Stimulated activated CD8-positive, alpha-beta memory T cell treated with anti-CD3 and anti-CD28 coated beads, Interleukin-15, amount 100 ng/mL, for 1 hour (primary cell): ENCODE measurements at places on chromosomes 6 and 20.

DNA sequence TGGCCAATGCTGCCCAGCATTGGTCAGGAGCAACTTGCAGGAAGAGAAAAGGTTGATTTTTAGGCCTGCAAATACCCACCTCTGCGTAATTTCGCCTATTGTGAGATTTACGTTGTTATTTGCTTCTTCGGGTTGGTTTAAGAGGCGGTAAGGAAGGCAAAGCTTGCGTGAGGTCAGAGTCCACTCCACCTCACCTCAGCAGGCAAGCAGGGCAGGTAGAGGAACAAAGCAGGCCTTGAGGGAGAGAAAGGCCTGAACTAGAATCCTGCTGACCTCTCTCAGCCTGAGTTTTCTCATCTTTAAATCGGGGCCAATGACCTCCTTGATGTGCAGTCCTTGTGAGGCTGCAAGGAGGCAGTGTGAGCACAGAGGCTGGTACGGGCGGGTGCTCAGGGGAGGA lies 239.1 kb downstream of the CDC5L start:
- no peak for DNase-seq

GRCh38 chr6:37668251-37668650 lies 29.4 kb downstream of the MDGA1 start:
- no peak for DNase-seq

- no peak for DNase-seq
These were observed 100.8 kb downstream of the TRERF1 start for GRCh38 chr6:42350911-42351310.

GRCh38 chr6:96520171-96521115 lies 1.2 kb upstream of the UFL1 start:
- no peak for DNase-seq

DNA sequence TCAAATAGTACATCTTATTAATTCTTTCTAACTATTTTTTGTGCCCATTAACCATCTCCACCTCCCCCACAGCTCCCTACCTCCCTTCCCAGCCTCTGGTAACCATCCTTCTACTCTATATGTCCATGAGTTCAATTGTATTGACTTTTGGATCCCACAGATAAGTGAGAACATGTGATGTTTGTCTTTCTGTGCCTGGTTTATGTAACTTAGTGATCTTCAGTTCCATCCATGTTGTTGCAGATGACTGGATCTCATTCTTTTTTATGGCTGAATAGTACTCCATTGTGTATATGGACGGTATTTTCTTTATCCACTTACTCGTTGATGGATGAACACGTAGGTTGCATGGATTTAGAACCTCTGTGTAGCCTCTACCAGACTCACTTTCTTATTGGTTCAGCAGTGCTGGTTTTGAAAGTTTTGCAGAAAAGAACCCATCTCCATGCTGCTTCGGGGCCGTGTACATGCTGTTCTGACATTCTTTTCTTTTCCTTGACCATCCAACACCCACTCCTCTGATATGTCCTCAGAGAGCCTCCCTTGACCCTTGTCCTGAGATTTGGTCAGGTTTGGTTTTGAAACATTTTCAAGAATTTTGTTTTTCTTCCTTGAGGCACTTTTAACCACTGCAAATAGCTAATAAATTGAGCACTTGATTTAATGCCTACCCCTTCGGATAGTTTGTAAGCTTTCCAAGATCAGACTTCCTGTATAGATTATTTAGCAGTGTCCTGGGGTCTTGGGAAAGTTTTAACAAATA lies 231.2 kb upstream of the ZFP64 start:
- no peak for DNase-seq

GRCh38 chr6:153840039-153840850 lies 198.8 kb upstream of the OPRM1 start:
- DNase-seq: no peak

DNA sequence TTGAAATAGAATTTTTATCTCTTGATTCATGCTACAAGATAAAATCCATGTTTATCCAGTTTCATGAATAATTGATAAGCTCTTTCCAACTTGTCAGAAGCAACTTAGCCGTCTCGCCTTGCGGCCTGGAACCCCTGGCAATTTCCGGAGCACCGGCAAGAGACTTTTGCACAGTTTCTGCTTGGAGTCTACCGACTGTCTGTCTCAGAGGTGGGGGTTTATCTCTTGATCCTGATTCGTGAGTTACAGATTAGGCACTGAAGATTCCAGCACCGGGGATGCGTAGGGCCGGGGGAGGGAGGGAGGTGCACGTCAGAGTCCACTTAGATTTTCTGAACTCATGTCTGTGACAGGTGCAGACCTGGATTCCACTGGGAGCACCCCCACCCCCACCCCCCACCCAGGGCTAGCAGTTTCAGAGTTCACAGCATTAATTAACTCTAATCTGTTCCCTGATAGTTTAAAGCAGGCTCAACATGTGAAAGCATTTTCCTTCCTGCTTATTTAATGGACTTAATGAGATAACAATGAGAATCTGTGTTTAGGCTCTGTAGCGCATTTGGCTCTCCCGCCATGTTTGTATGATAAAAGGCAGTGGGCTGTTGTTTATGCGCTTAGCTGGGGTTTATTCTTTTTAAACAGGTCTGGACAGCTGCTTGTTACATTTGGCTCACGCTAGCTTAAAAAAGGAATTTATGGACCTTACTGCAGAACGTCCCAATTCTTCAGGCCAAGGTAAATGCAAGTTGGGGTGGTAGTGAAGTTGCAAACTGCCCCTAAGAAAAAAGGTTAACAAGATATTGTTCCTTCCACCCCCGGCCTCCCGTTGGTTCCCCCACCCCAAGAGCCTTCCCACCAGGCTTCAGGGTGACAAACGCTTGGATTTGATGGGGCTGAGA lies 8.1 kb upstream of the APCDD1L start:
- DNase-seq: no peak

DNA sequence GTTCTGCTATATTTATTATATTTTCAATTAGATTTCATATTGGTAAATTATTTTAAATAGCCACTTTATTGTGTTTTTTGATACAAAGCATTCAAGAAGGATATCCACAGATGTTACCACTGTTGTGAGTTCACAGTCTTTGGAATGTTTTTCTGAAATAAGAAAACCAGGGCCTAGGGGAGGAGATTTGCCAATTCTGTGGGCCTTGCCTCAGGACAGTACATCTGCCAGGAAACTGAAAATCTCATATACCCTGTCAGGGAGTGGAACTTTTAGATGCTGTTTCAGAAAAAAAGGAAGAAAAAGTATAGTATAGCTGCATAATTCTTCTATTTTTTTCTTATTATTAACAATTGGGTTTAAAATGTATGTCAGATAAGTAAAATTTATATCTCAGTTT lies 995.9 kb upstream of the ADGRB3 start:
- DNase-seq: no peak

DNA sequence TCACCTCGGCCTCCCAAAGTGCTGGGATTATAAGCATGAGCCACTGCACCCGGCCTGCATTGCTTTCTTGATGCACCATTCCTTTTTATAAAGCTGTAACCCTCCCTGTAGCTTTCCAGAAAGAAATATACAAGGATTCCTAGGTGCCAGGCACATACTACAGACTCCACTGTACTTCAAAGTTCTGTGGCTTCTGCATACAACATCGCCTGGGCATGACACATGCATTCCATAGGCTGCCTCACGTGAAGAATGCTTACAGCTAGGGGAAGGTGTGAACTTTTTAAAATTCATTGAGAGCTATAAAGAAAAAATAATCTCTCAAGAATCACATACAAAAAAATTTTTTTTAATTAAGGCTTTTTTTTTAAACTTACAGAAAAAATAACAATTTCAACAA lies 50.2 kb downstream of the TRAM2 start:
- DNase-seq: no peak

- DNase-seq: no peak
These were observed 114.0 kb downstream of the LCA5 start for GRCh38 chr6:79423216-79423615.

DNA sequence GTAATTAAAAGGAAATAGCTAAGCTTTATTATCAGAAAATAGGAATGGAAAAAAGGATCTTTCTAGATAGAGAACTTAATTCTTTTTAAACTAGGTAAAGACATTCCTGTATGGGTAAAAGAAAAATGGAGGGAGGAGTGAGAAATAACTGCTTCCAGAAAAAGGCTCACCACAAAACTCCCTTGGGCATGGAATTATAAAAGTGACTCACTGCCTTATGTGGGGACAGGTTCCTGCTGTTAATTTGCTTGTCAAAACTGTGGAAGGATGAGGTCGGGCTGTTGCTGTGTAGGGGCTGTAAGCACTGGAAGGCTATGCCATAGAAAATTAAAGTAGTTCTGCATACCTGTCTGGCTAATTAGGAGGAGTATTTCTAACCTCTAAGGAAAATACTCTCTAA lies 158.7 kb downstream of the UBE3D start:
- no peak for DNase-seq

GRCh38 chr6:30684386-30685156 lies 1.9 kb downstream of the PPP1R18 start:
- DNase-seq: no peak

- DNase-seq: no peak
These were observed 992 bp downstream of the ZSCAN16 start for GRCh38 chr6:28125401-28125800.

DNA sequence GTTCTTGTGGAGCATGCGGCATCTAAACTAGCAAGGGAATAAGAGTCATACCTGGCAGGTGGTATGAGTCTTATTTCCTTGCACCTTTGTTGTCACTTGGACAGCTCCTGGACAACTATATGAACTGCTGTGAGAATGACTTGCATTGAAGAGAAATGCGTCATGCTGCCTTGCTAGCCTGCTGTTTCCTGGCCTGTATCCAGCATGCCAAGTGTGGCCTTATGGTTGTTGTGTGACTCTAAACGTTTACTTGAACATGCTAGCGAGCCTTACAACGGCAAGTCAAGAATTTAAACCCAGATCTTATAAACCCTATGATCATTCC lies 90.4 kb downstream of the CEP162 start:
- no peak for DNase-seq

DNA sequence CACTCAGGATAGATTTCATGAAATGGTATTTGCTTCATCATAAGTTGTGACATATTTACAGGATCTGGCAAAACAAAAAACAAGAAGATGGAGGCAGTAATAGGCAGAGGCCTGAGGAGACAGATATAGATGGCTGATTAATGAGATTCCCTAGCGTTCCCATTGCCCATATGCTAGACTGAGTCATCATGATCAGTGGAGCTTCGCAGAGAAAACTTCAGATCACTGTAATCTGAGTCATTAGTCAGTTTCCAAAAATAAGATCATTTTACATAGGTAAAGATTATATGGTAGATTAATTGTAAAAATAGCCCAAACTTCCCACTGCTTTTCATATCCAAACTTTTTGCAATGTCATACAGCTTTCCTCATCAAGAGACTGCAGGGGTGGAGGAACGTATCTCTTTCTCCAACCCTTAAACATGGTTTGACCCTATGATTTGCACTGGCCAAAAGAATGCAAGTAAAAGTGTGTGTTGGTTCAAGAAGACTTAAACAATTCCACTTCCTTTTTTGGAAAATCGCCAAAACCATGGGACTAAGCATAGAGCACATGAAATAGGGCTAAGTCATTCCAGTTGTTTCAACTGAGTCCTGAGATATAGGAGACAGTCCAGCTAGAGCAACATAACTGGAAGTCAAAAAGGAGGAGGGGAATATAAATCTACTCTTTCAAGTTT lies 626.0 kb downstream of the RNF144B start:
- DNase-seq: no peak

DNA sequence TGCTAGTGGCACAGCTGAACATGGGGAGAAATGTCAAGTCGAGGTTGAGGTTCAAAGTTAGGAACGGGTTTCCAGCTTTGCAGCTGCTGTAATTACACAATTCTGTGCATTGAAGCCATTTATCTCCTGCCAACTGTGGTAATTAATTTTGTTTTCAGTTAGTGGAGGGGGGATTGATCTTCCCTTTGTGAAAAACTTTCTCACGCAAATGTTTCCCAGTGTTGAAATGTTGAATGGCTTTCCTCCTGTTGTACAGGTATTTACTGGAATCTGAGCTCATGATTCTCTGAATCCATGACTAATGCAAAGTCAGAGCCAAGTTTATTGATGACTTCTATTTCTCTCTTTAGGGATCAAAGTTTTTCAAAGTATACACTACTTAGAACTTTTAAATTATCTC lies 198.4 kb upstream of the SLC35B3 start:
- no peak for DNase-seq

GRCh38 chr6:157314705-157315321 lies 8.5 kb downstream of the TMEM242 start:
- DNase-seq: no peak

- DNase-seq: no peak
These were observed 89.4 kb upstream of the AFDN start for GRCh38 chr6:167737205-167737830.

DNA sequence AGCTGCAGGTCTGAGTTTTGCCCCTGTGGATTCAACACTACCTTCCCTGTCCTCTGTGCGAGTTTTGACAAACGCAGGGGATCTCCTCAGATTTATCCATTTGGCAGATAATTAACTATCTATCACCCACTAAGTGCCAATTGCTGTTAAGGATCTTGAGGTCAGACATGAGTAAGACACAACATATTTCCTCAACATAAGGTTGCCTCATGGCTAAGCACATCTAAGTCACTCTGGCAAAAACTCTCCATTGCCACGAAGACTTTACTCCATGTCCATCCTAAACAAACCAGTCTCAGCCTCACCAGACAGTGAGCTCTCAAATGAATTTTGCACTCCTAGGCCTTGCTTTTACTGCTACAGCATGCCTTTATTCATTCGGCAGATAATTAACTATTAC lies 408.4 kb downstream of the MAFB start:
- no peak for DNase-seq

DNA sequence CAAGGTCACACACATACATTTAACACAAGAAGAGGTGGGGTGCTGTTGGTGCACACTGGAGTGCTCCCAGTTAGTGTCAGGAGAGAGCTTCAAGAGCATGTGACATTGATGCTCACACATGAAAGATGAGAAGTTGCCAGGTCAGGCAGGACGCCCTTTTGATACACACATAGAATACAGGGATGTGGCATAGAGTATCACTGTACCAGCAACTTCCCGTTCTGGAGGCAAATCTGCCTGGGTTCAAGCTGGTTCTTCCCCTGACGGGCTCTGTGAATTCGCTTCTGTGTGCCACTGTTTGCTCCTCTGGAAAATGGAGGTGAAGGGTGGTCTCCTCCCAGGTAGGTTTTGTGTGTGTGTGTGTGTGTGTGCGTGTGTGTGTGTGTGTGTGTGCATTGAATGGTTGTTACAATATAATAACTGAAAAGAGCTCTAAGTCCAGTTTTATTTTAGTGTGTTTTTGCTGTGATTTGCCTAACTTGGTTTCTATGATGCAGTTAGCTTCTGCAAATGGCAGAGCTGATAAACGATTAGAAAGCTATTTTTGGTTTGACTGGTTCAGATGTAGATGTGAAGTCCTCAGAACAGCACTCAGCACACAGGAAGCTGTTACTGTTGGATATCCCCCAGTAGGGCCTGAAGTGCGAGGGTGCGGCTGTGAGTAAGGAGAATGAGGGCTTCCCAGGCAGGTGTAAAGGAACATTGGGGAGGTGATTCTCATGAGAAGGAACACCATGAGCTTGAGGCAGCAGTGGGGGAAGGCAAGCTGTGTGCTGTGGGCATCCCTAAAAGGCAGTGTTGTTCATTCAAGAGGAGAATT lies 53.4 kb downstream of the HIVEP1 start:
- no peak for DNase-seq

GRCh38 chr20:59725476-59726280 lies 121.3 kb downstream of the PHACTR3 start:
- no peak for DNase-seq

- no peak for DNase-seq
These were observed 31.0 kb upstream of the OSTM1 start for GRCh38 chr6:108105571-108105970.
